ENCODE measurements at places on chromosomes 2 and 18. TPM values are rescaled to one million over a fixed set of nuclear protein-coding genes. Genes with fewer than 3 reads are reported as not detected.

- DNase-seq, result peak; percentile 21
Observed at GRCh38 chr2:65382776-65383357, 49.5 kb downstream of the SPRED2 start.

DNA sequence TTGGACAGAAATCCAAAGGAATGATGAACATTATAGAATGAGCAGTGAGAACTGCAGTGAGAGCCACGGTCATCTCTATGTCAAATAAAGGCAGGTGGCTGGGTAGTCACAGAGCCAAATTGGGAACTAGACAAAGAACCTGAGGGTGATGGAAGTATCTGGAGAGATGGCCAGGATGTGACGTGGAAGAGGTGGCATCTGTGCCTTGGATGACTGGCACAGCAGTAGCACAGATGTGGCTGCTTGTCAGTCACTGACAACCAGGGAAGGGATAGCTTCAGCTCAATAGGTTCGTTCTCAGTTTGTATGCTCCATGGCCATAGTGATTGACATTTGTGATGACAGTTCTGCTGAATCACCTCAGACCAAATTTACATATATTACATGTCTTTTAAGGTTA, 172.3 kb downstream of the PARD3B start:
- DNase-seq, result no peak

DNA sequence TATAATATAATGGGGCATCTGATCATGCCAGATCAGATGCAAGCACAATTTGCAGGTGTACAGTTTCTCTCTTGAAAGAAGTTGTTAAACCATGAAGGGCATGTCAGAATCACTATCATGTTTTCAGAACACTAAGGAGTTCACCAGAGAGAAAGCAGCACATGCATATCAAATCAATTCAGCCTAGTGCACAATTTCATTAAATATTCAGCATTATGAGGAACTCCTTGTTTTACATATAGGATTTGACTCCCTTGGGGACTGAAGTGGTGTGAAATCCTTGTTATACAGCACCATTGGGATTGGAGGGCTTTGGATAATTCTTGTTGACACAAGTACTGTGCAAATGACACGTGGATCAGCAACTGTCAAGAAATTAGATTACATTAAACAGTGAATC, 562.1 kb upstream of the KLHL29 start:
- no peak for DNase-seq

GRCh38 chr18:67421651-67422050, 94.9 kb downstream of the DSEL start:
- DNase-seq, result no peak

Gene BOLL
- total RNA-seq, result 0.10 TPM

Gene CNDP1
- total RNA-seq, result 0.10 TPM

Gene LOXHD1
- 2.8 TPM for total RNA-seq
